ENCODE measurements at places on chromosomes 6 and 20.

DNA sequence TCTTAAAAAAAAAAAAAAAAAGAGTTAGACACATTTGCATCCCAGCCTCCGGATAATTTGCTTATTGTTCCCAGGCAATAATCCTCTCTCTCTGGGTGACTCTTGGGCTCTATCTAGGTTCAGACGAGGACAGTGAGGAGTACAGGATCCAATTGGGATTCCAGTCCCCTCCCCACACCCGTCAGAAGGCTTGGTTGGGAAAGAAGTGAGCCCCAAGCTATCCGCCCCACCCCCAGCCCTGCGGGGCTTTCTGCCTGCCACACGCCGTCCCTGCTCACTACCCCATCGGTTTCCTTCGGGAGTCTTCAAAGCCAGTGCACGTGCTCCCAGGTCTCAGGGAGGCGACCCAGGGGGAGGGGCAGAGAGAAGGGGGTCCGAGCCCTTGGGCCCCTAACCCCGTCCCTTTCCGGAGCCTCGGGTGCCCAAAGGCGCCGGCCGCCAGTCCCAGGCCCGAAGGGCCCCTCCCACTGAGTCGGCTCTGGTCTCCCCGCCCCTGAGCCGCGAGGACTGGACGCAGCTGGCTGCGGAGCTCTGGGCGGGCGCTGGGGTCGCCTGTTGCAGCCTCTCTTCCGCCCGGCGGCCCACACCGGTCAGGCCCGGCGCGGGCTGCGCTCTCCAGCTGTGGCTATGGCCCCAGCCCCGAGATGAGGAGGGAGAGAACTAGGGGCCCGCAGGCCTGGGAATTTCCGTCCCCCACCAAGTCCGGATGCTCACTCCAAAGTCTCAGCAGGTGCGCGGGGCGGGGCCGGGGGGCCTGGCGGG lies 2.5 kb downstream of the MYMX start:
- DNase-seq, result peak; percentile 66

DNA sequence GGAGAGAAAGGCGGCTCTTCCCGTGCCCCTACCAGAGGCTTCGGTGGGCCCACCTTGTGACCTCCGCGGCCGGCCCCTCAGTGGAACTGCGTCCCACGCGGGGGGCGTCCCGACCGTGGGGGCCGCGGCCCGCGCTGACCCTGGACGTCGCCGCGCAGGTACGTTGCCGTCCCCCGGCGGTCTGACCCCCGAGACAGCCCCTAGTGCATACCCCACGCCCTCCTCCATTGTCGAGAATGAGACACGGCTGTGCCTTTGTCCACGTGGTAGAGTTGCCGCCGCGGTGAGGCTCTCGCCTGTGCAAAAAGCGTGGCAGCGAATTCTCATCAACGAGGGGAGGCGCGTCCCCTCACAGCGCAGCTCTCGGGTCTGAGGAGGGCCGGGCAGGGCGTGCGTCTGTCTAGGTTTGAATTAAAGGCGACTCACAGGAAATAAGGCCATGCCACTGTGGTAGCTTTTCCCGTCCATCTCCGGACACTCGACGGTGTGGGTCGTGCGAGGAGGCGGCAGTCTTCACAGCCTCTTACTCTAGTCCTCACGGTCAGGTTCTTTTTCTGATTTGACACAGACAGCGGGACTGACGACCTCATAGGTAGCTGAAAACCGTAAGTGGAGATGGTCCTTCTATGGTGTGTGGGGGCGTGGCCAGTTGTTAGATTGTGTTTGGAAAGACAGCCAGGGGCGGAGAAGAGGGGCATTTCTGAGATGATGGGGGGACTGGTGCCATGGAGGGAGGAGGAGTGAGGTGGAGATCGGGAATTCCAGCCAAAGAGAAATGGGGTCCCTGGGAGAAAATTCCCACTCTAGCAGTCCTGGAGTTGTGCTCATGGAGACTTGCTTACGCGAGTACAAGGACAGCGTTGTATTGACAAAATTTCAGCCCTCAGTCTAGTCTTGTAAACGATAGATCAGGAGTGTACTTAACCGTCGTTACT lies 580 bp downstream of the NXT1 start:
- peak; percentile 69 for DNase-seq

GRCh38 chr20:4946986-4947385 lies 54.3 kb downstream of the SLC23A2 start:
- DNase-seq, result no peak

GRCh38 chr20:17641520-17641964 lies 40.5 kb downstream of the RRBP1 start:
- no peak for DNase-seq

GRCh38 chr20:44279228-44279627 lies 31.8 kb downstream of the FITM2 start:
- no peak for DNase-seq

- DNase-seq, result peak; percentile 47
Observed at GRCh38 chr6:149566410-149567193, 427 bp downstream of the GINM1 start.

DNA sequence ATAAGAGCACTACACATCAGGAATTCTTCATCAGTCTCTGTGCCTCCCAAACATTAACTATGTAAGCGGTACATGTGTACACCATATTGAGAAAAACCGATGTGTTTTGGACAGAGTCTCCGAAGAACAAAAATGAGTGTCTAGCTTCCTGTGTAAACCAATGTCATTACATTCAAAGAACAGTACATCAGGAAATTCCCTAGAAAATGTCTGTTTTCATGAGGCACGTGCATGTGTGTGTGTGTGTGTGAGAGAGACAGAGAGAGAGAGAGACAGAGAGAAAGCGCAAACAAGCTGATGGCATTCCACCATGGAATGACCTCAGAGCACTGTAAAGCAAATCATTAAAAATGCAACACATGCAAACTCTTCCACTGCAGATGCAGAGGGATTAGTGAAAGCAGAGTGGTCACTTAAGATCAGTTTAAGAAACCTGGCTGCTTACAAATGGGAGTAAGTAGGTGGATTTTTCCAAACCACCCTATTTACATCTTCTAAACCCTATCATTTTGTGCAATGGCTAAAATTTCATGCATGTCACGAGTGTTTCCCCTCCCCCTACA lies 133.9 kb downstream of the HIVEP2 start:
- DNase-seq, result no peak

DNA sequence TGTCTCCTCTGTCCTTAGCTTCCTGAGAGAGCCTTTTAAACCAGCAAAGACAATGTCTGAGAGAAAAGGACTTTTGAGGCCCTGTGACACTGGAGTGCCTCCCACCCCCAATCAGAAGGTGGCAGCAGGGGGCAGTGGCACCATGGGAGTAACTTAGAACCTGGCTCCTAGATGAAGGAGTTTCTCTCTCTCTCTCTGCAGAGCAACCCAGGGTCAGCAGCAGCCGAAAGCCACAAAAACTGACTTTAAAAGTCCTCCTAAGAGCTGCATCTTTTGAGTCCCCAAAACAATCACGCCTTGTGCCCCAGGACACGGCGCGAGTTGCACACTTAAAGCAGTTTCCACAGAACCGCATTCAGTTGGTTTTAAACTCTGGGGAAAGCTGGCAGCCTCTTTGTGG lies 5.3 kb upstream of the TCP11 start:
- peak; percentile 38 for DNase-seq

DNA sequence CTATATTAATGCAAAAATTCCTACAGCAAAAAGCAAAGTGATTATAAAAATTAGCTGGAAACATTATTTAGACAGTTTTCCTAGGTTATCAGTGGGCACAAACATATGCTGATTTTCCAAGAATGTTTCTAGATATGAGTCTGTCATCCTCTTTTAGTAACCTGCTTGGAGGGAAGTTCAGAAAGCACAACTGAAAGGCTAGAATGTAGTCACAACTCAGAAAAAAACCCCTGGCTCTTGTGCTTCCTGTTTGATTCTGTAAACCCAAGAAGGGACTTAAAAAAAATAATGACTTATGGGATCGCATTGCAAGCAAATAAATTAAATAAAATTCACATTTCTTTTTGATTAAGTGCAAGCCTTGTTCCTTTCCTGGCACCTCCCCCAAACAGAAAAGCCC lies 708.4 kb upstream of the EPHA7 start:
- DNase-seq, result no peak

DNA sequence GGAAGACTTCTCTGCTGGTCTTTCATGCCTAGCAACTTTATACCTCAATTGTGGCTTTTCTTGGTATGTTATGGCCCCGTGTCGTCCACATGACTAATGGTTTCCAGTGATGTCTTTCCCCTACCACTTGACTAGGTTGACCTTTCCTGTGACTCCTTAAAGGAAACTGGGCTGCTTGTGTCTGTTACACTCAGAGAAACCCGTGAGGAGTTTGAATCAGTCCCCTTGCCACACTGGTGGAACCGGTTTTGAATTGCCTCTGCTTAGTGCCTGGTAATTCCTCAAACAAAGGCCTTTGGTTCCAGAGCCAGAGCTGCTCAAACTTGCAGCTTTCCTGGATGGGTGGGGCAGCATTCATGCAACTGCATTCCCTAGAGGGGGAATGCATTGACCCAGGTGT lies 21.9 kb downstream of the ECT2L start:
- no peak for DNase-seq

DNA sequence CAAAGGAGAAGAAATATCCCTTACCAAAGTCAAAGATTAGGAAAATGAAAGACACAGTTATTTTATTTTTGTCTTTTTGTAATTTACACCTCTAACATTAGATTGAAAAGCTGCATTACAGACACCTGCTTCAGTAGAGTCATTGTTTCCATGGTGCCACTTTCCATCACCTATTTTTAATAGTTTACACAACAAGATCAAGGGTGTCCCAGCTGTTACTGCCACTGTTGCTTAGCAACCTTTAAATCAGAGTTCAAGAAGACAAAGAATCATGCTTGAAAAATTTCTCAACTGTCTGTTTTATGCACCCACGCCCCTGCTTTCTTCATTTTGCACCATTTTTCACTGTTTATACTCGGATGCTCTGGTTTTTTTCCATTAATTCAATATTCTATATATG lies 668.2 kb upstream of the GJE1 start:
- no peak for DNase-seq
